Progenitor cell of endocrine pancreas (in vitro differentiated cells): ENCODE measurements at places on chromosomes 3 and 15. TPM values are rescaled to one million over a fixed set of nuclear protein-coding genes. Genes with fewer than 3 reads are reported as not detected.
A peak's percentile ranks its signal among the peaks of the same experiment; 100 is the strongest.

DNA sequence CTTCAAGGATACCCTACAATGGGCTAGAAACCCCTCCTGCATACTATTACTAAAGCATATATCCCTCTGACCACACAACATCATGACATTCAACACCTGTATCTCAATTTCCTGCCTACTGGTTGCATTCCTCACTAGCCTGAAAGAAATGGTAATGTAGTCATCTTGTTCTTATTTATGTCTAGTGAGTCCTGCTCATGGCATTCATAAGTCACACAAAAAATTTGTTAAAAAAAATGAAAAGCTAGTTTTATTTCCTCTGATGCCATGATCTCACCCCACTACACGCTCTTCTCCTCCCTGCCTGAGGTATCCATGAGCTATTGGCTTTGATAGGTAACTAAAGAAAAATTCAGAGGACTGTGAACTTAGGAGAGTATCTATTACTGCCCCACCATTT is 284.5 kb downstream of the ZNF385D start:
- H3K4me3 ChIP-seq, result no peak overlapping the region
- no peak overlapping the region for H3K27ac ChIP-seq
- H3K4me1 ChIP-seq, result no peaks in the 10 kb centered on the region
- H3K27me3 ChIP-seq, result no peaks in the 10 kb centered on the region
- DNase-seq, result no peak

- H3K4me1 ChIP-seq, result peaks cover 4% of the 10 kb centered on the region
- no peaks in the 10 kb centered on the region for H3K27me3 ChIP-seq
- H3K4me3 ChIP-seq, result no peak overlapping the region
- no peak overlapping the region for H3K27ac ChIP-seq
- H3K36me3 ChIP-seq, result no peaks in the 10 kb centered on the region
These were observed 43.1 kb downstream of the RBPMS2 start for GRCh38 chr15:64732156-64732860.

DNA sequence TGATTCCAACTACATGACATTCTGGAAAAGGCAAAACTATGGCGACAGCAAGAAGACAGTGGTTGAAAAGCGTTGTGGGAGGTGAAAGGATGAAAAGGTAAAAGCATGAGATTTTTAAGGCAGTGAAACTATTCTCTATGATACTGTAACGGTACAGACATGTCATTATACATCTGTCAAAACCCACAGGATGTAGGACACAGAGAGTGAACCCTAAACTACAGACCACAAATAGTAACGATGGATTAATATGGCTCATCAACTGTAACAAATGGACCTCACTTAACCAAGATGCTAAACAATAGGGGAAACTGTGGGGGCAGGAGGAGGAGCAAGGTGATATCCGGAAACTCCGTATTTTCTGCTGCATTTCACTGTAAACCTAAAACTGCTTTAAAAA is 39.1 kb downstream of the MYO9A start:
- no peak overlapping the region for H3K4me3 ChIP-seq
- no peak overlapping the region for H3K27ac ChIP-seq
- H3K36me3 ChIP-seq, result no peaks in the 10 kb centered on the region
- no peak for DNase-seq
- H3K4me1 ChIP-seq, result no peaks in the 10 kb centered on the region

- H3K27ac ChIP-seq, result peak overlapping the region; percentile 49
- DNase-seq, result no peak
- H3K4me3 ChIP-seq, result no peak overlapping the region
- peaks cover 14% of the 10 kb centered on the region for H3K4me1 ChIP-seq
These were observed 3.5 kb downstream of the PDE12 start for GRCh38 chr3:57559526-57559925.

GRCh38 chr15:91318516-91318915 is 218.5 kb downstream of the SV2B start:
- H3K27me3 ChIP-seq, result no peaks in the 10 kb centered on the region
- no peak overlapping the region for H3K27ac ChIP-seq
- H3K4me1 ChIP-seq, result peaks cover 6% of the 10 kb centered on the region
- H3K36me3 ChIP-seq, result no peaks in the 10 kb centered on the region
- DNase-seq, result no peak

DNA sequence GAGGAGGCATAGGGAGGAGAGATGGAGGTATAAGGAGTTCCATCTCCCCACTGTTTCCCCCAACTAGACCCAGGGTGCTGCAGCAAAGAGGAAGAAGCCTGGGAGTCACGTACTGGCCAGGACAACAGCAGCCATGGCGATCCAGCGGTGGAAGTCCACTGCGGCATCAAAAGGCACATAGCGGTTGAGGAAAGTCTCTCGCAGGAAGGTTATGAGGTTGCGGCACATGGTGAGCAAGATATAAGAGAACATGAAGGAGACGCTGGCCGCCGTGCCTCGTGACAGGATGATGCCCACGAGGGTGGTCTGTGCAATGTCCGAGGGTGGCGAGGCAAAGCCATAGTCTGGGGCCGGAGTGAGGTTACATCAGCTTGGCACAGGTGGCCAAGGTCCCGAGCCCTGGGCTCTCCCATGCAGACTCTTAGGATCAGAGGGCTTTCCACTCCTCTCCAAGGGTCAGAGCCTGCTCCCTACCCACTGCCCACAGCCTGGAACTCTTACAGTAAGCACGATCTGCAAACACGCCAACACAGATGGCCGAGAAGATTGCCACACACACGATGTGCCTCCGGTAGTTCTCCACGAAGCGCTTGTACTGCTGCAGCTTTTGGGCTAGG is 14.3 kb downstream of the DUOX2 start:
- H3K36me3 ChIP-seq, result no peaks in the 10 kb centered on the region
- no peak overlapping the region for H3K4me3 ChIP-seq
- DNase-seq, result no peak
- H3K4me1 ChIP-seq, result no peaks in the 10 kb centered on the region
- peaks cover 50% of the 10 kb centered on the region for H3K27me3 ChIP-seq
- H3K27ac ChIP-seq, result no peak overlapping the region

GRCh38 chr3:59970796-59971195 is 921.0 kb upstream of the CFAP20DC start:
- no peaks in the 10 kb centered on the region for H3K36me3 ChIP-seq
- H3K27ac ChIP-seq, result no peak overlapping the region
- no peak overlapping the region for H3K4me3 ChIP-seq
- DNase-seq, result no peak
- no peaks in the 10 kb centered on the region for H3K27me3 ChIP-seq

- no peaks in the 10 kb centered on the region for H3K27me3 ChIP-seq
- H3K4me3 ChIP-seq, result no peak overlapping the region
- no peak for DNase-seq
- H3K36me3 ChIP-seq, result no peaks in the 10 kb centered on the region
- H3K27ac ChIP-seq, result no peak overlapping the region
These were observed 3.8 kb upstream of the SLMAP start for GRCh38 chr3:57752307-57752706.

DNA sequence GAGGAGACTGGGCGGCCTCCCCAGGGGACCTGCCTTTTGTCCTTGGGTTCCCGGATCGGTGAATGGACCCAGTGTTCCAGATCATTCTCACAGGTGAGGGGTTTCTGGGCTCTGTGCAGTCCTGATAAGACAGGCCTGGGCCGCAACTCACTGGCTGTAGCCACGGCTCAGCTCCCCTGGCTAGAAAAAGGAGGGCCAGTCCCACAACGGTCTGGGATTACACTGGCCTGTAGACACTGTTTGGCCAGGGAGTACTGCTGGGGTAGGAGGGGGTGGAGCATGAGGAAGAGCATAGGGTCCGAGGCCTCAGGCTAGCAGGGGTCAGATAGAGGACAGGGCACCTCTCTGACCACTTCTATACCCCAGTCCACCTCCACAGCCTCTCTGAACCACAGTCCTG is 21.0 kb upstream of the TICRR start:
- no peaks in the 10 kb centered on the region for H3K36me3 ChIP-seq
- peaks cover 9% of the 10 kb centered on the region for H3K27me3 ChIP-seq
- H3K4me1 ChIP-seq, result no peaks in the 10 kb centered on the region
- H3K4me3 ChIP-seq, result no peak overlapping the region

Gene CCDC71
- total RNA-seq, result 28.6 and 29.8 TPM in 2 replicates

Gene IL17RD
- 30.4 and 37.9 TPM in 2 replicates for total RNA-seq

Gene CASR
- 2.3 and 2.5 TPM in 2 replicates for total RNA-seq

Gene CCRL2
- total RNA-seq, result not detected in 2 replicates

Gene CTXND1
- 1.1 TPM in 2 replicates for total RNA-seq
